ENCODE measurements at places on chromosomes 12 and 14.

GRCh38 chr14:55780156-55780946, 200.3 kb downstream of the KTN1 start:
- DNase-seq, result no peak

- DNase-seq, result no peak
Observed at GRCh38 chr14:88841741-88842140, 17.3 kb downstream of the TTC8 start.

DNA sequence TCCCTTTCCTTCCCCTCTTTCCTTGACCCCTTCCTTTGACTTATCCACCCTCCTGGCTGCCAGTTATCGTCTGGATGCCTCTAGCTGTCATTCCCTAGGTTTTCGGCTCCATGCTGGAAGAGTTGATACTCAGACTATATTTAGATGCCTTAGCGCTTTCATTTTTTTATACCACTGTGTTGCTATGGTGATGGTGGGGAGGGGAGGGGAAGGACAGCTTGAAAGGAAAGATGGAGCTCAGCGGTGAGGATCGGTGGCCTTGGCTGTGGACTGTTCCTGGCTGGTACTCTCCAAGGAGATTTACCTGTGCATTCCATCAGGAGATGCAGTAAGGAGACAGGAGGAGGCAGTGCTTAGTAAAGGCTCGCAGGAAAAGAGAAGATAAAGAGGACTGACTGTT, 108.7 kb downstream of the SLC8A3 start:
- no peak for DNase-seq

- no peak for DNase-seq
Observed at GRCh38 chr14:77390188-77390587, 13.0 kb downstream of the SAMD15 start.
